Stimulated activated CD4-positive, alpha-beta T cell treated with anti-CD3 and anti-CD28 coated beads, Interleukin-15, amount 100 ng/mL, for 1 hour (primary cell): ENCODE measurements at places on chromosomes 7 and 10.

DNA sequence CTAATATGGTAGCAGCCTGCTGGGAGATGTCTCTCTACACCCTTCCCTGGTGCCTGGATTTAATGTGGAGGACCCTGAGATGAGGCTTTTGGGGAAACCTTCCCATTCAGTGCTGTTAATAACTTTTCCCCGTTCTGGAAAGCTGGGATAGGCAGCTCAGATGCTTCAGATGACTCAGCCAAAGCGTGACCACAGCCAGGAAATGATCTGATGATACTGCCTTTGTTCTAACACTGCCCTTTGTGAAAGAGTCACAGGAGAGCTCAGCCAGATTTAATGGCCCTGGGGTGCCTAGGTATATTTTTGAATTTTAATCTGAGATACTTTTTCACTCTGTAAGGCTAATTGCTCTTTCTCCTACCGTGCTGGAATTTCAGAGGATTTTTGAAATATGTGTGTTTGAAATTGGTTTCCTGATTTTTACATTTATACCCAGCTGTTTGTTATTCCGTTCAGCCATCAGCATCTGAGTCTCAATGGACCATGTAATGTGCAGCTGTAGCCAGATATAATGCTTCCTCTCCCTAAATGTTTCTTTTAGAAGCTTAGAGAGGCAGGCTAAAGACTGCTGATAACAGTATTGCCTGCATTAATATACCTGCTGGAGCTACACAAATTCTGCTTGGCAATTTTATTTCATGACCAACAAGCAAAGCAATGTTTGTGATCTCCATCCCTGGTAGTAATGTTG, 17.8 kb downstream of the CELF2 start:
- DNase-seq: no peak

GRCh38 chr10:24333736-24334135, 124.8 kb downstream of the KIAA1217 start:
- no peak for DNase-seq

DNA sequence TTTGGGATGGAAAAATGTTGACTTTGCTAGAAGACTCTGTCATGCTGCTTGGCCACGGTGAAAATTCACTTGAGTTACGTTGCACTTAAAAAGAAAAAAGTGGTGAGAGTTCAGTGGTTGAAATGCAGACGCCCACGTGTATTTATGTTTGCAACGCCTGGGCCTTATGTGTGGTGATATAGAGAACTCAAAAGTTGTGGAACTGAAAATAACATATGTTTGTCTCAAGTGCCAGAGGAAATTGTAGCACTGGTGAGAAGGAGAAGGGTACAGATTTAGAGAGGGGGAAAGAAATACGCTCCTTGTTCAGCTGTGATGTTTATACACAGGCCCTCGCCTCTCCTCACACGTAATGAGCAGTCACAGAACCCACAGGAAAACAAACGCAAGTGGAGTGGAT, 73.6 kb downstream of the EMX2 start:
- no peak for DNase-seq

- no peak for DNase-seq
Measured at GRCh38 chr7:29486191-29486700, 77.4 kb upstream of the PRR15 start.

DNA sequence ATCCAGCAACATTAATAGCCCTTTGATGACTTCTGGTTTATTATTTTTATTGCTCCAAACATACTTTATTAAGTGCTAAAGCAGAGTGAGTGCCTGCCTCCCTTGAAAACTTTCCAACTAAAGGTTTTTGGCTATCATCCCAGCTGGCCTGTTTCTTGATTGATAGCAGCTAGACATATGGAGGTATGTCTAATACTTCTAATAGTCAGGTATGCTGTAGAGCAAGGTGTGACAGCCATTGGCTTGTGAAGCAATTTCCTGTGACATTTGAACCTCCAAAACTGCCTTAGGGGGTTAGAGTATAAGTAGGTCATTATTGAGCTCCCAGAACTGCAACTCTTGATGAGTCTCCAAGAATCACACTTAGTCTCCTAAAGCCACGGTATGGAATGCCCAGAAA, 55.8 kb downstream of the LOXL4 start:
- DNase-seq: no peak

GRCh38 chr10:33674491-33674890, 340.0 kb upstream of the NRP1 start:
- DNase-seq: no peak

- DNase-seq: no peak
Measured at GRCh38 chr7:157457355-157458253, 120.8 kb downstream of the DNAJB6 start.

DNA sequence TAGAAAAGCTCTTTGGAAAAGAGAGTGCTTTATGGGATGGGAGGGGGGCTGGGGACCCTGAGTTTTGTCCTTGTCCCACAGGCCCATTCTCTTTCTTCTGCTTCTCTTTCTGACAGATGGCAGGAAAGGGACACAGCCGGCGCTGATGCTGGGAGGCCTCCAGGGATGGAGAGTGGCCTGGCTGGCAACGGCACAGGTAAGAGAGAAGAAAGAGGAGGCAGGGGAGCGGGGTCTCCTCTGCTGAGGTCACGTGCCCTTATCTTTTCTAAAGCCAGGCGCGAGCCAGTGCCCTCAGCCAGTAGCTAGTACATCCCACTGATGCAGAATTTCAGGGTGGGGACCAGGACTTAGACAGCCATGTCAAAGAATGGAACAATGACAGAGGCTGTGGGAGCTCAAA, 9.2 kb downstream of the ZNF775 start:
- DNase-seq: no peak

- no peak for DNase-seq
Measured at GRCh38 chr10:115514895-115515294, 421.7 kb downstream of the ATRNL1 start.

GRCh38 chr10:43735907-43736306, 87.2 kb upstream of the ZNF32 start:
- DNase-seq: no peak

GRCh38 chr7:128826512-128826911, 3.7 kb upstream of the FLNC start:
- DNase-seq: no peak

- DNase-seq: no peak
Measured at GRCh38 chr10:132964231-132964630, 21.9 kb upstream of the CFAP46 start.

DNA sequence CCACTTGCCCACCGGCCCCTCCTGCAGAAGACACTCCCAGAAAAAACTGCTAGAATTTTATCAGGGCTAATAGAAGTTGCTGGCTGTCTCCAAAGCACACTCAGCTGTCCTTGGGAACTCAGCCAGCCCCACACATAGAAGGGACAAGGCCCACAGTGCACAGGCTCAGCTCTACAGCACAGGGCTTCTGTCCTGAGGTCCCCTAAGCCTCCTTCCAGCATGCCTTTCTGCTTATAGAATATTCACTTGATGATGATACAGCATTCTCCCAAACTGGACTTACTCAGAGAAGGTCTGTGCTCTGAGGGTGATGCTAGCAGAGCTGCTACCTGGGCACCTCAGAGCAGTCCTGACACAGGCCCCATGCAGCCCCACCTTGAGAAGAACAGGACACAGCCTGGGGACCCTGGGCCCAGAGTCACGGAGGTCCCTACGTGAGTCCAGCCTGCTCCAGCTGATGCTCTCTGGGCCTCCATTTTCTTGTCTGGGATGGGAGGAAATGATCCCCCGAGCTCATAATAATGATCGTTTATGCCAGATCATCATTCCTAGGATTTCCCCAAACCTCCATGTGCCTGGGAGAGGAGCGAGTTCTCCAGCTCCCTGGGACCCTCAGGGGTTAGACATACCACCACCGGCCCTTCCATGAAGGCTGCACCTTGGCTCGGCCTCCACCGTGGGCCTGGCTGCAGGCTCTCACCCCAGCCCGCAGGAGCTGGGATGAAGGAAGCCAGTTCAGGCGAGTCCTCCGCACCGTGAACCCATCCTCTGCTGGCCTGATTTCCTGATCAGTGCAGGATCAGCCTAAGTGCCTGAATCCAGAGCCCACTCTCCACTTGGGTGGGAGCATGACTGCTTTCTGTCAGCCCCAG, 145.6 kb downstream of the ZNF248 start:
- no peak for DNase-seq

DNA sequence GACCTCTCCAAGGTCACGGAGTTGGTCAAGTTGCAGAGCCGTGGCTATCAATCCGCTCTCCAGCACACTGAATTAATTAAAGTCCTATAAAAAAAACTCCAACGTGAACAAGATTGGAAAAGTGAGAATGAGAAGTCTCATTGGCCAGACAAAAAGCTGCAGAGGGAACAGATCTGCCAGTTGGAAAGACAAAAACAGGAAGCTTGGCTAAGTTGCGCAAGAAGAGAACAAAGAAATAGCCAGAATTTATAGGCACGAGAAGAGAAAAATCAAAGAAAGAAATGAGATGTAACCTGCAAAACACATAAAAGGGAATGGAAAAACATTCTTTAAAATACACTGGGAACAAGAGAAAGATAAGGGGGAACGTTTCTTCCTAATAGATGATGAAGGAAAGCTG, 45.7 kb upstream of the CRTAC1 start:
- DNase-seq: no peak

DNA sequence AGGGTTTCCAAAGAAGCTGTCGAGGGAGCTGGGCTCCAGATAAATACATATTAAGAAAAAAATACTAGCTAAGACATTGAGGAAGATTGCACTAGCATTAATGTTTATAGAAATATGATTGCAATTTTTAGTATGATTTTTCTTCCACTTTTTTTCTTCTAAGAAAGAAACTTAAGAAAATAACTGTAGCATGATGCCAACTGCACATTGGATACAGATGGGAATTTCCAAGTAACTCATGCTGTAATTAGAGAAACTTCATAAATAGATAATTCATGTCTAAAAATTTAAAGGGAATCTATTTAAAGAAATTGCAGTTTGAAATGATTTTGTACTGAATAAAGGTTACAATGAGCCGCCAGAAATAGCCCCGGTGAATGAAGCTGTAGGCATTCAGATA, 119.4 kb downstream of the POLR1F start:
- no peak for DNase-seq

GRCh38 chr7:94335586-94335985, 59.1 kb upstream of the COL1A2 start:
- no peak for DNase-seq

GRCh38 chr10:116263870-116264655, 8.9 kb downstream of the GFRA1 start:
- no peak for DNase-seq

DNA sequence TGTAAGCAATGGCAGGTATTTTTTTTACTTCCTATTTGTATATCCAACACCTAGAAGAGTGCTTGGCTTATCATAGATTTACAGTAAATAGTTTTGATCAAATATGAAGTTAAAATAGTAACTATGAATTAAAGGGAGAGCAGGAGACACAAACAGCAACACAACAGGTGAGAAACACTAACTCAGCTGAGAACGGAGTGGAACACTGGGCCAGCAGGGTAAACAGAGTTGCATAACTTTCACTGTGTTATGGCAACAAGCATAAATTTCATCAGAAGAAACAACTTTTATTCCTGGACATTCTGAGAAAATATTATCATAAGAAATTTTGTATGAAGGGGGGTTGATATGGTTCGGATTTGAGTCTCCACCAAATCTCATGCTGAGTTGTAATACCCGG, 52.2 kb upstream of the SMIM30 start:
- no peak for DNase-seq

DNA sequence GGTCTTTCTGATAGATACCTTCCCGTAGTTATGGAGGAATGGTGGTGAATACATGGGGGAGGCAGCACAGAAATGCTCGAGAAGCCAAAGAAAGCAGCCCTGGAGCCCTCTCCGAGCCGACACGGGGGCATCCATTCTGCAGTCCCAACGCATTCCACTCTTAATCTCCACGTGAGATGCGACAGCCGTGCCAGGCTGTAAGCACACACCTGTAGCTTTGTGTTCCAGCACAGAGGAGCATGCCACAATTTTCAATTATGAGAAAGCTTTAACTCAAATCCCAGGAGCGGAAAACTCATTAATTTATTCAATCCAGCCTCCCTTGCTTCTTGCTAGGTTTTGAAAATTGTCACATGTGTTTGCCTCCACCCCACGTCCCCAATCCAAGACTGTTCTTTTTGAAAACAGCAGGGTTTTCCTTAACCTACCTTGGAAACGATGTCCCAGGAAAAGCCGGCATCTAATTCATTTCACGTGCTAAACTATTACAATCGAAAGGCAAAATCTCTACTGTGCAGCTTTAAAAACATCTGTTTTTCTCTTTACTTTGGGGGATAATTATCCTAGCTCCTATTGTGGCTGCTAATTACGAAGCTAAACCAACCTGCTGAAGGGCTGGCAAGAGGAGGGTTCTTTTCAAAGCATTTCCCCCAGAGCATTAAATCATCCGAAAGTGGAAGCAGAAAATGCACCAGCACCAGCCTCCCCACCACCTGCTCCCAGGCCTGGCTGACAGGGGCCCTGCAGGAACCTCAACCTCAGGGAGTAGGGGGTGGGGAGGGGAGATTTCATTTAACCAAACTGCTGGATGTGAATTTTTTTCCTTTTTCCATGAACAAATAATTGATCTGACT, 56.0 kb upstream of the CHST15 start:
- DNase-seq: no peak

DNA sequence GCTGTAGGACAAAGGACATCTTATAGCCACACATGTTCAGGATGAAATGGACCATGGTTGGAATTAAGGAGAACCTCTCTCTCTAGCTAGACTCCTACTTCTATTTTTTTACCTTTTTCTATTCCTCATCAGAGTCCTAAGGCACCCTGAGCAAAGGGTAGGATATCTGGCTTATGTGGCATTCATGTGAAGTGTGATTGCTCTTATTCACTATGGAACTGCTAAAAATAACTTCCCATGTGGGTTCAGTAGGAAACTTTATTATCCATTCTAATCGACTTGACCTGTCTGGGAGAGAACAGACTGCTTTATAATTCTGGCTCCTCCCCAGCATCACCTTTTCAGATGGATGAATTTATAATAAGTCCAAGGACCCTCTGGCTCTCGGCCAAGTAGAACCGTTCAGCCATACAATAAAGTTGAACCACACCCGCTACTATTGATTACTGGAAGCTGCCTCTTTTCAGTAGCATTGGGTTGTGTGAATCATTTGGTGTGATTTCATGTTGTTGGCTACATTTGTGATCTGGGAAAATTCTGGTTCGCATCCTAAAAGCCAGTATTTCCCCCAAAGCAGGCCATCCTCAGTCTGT, 117.5 kb downstream of the NRF1 start:
- no peak for DNase-seq

GRCh38 chr7:102028206-102028826, 210.9 kb downstream of the CUX1 start:
- no peak for DNase-seq
